ENCODE measurements at places on chromosomes 5 and 9. TPM values are rescaled to one million over a fixed set of nuclear protein-coding genes. Genes with fewer than 3 reads are reported as not detected.

KIF4B gene
- not detected for total RNA-seq

PURA gene
- total RNA-seq: 30.1 TPM

GRCh38 chr5:158390577-158390976 lies 531.6 kb upstream of the CLINT1 start:
- peak overlapping the region; percentile 33 for H3K27ac ChIP-seq
- no peaks in the 10 kb centered on the region for H3K27me3 ChIP-seq
- H3K36me3 ChIP-seq: no peaks in the 10 kb centered on the region
- H3K4me1 ChIP-seq: peaks cover 16% of the 10 kb centered on the region
- DNase-seq: no peak
- H3K4me3 ChIP-seq: no peak overlapping the region

DNA sequence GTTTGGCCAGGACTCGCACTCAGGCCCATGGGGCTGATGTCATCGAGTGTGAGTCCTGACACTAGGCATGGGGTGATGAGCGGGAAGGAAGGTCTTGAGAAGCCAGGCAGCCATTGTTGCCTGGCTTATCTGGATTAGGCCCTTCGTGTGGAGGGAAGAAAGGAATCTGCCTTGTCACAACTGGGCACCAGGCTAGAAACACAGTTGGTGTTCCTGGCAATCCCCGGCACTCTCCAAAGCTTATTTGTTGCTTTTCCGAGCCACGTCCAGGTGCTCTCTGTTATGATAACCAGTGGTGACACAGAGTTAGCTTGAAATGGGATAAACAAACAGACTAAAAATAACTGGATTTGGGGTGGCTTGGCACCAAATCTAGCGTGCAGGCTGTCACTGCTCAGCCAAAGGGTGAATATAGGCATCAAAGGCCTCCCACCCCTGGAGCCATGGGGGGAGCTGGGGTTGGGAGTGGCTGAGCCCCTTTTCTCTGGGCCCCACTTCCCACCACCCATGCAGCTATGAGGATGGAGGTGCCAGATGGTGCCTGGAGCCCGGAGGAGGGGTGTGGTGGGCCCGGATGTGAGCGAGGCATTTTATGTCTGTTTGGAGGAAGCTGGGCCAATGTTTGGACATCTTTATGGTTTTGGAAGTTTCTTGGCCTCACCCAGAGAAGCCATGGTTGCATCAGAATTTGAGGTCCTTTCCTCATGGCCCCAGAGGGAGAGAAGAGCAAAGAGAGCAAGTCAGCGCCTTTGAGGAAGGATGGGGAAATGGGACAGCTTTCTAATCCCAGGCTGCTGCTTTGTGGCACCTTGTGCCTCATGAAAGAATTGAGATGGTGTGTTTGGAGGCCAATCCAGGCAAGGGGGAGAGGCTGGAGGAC lies 98.0 kb upstream of the PITX1 start:
- H3K36me3 ChIP-seq: no peaks in the 10 kb centered on the region
- no peak for DNase-seq
- no peaks in the 10 kb centered on the region for H3K27me3 ChIP-seq
- peaks cover 22% of the 10 kb centered on the region for H3K4me1 ChIP-seq
- no peak overlapping the region for H3K4me3 ChIP-seq

GRCh38 chr9:69622676-69623075 lies 49.5 kb downstream of the APBA1 start:
- H3K27me3 ChIP-seq: no peaks in the 10 kb centered on the region
- no peak for DNase-seq
- H3K36me3 ChIP-seq: no peaks in the 10 kb centered on the region
- H3K4me3 ChIP-seq: no peak overlapping the region
- H3K27ac ChIP-seq: peak overlapping the region; percentile 3
- peaks cover 4% of the 10 kb centered on the region for H3K4me1 ChIP-seq

GRCh38 chr5:155148694-155149093 lies 135.1 kb downstream of the KIF4B start:
- H3K27me3 ChIP-seq: no peaks in the 10 kb centered on the region
- no peak overlapping the region for H3K27ac ChIP-seq
- no peaks in the 10 kb centered on the region for H3K4me1 ChIP-seq
- no peak overlapping the region for H3K4me3 ChIP-seq
- no peak for DNase-seq

- peaks cover 45% of the 10 kb centered on the region for H3K4me1 ChIP-seq
- H3K36me3 ChIP-seq: no peaks in the 10 kb centered on the region
- H3K27me3 ChIP-seq: no peaks in the 10 kb centered on the region
- peak; percentile 71 for DNase-seq
Observed at GRCh38 chr9:124257070-124257843, 492 bp upstream of the NEK6 start.

Measured in osteoblast (primary cell).